ENCODE measurements at places on chromosomes 11 and 22. TPM values are rescaled to one million over a fixed set of nuclear protein-coding genes. Genes with fewer than 3 reads are reported as not detected.

Gene PRRG4
- total RNA-seq = 0.46 TPM

Gene IL18
- total RNA-seq = 7.7 TPM

Gene STK33
- 13.5 TPM for total RNA-seq

Gene MGAT3
- 0.55 TPM for total RNA-seq

Gene DSCAML1
- 0.05 TPM for total RNA-seq

Gene FGF19
- total RNA-seq = not detected

Gene C11orf91
- not detected for total RNA-seq

Gene SYCE3
- not detected for total RNA-seq

Gene KRTAP5-10
- total RNA-seq = not detected

Gene CLNS1A
- total RNA-seq = 47.0 TPM

Gene APOA1
- not detected for total RNA-seq

Gene RBMXL2
- total RNA-seq = not detected

Gene SLC22A6
- total RNA-seq = not detected

All from gastrocnemius medialis (tissue), 4 donors.